AML-193 (cell line): ENCODE measurements at places on chromosomes 3 and 15.

- peak; percentile 81 for DNase-seq
Observed at GRCh38 chr3:88003115-88003755, 55.6 kb downstream of the CGGBP1 start.

- no peak for DNase-seq
Observed at GRCh38 chr15:47516558-47516957, 200.7 kb upstream of the SEMA6D start.

- peak; percentile 12 for DNase-seq
Observed at GRCh38 chr3:168048414-168049330, 47.1 kb downstream of the GOLIM4 start.

- DNase-seq, result no peak
Observed at GRCh38 chr3:40308725-40309417, 636 bp upstream of the EIF1B start.

- DNase-seq, result no peak
Observed at GRCh38 chr3:33904730-33905129, 106.3 kb downstream of the PDCD6IP start.

GRCh38 chr3:136380530-136380929, 130.4 kb downstream of the PCCB start:
- no peak for DNase-seq

DNA sequence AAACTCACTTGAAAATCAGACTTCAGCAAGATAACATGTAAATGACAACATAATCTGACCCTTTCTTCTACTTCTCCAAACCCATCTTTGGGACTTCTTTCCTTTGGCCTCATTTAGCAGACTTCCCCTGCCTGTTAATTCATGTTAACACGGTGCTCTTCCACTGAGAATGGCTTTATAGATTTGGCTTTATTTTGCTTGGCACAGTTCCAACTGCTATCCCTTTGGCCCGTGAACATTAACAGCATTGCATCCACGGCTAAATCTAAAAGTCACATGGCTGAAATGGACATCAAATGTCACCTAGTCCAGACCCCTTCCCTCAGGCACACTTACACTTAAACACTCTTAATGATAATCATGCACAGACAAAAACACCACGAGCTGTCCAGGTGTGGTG, 3.8 kb downstream of the ZMAT3 start:
- DNase-seq, result no peak

DNA sequence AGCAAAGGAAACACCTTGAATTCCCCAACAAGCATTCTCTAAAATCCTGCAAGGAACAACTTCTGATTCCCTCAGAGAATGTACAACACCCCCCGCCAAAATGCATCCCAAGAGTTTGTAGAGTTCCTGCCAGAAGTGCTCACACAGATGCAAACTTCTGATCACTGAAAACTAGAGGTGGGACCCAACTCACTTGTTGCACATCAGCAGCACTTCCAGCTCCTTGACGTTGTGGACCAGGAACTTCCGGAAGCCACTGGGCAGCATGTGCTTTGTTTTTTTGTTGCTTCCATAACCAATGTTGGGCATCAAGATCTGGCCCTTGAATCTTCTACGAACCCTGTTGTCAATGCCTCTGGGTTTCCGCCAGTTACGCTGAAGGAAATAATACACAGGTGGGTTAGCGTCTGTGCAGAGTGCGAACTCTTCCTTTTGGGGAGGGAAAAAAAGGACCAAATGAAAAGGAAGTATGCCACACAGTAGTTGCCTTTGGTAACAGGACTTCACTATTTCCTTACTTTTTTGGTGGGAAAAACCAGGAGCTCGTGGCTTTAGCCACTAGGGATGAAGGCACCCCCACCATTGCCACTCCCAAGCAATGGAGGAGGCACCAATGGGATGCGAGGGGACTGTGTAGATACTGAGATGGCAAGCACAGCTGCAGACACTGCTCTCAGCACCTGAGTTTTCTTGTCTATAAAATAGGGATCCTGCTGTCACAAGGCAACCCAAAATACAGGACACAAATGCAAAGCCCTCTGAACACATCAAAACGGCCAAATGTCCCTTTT, 2.0 kb downstream of the RPL32 start:
- no peak for DNase-seq

- DNase-seq, result no peak
Observed at GRCh38 chr15:63318344-63318743, 40.9 kb downstream of the APH1B start.

- DNase-seq, result no peak
Observed at GRCh38 chr15:51223771-51224229, 114.6 kb downstream of the CYP19A1 start.

DNA sequence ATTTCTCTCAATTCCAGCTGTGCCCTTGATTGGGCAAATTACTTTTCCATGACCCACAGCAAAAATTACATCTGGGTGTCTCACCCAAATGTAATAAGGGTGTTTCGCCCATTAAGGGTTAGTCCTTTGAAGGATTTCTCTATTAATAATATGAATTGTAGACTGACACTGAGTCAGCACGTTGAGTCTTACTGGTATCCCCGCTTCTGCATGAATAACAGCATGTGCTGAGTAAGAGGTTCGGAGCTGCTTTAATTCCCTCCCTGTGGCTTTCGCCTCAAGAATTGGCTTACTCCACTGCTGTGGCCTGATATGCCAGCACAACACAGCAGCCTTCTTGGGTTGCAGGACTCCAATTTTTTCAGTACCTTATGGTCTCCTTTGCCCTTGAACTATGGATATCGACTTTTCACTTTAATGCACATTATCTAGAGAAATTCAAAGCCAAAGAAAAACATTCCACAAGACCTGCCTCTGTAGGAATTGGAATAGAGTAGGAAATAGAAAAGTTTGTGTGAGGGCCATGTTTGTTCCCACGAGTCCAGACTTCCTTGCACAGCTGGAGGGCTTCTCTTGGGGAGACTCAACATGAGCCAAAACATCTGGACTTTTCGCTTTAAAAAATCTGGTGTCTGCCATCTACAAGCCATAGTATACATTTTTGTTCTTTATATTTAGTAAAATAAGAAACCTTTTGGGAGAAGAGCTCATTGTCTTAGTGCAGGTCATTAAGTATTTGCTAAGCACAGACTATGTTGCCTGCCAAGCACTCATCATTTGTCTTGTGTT, 20.7 kb upstream of the ERC2 start:
- no peak for DNase-seq
